ENCODE measurements at places on chromosomes 11 and 22. TPM values are rescaled to one million over a fixed set of nuclear protein-coding genes. Genes with fewer than 3 reads are reported as not detected.

Gene PTPN5
- 0.83 TPM for total RNA-seq

Gene RASGRP2
- 27.2 TPM for total RNA-seq

Gene SUSD2
- total RNA-seq: 3.0 TPM

Gene GAL3ST1
- 2.1 TPM for total RNA-seq

Gene SLC5A12
- not detected for total RNA-seq

Gene CLDN5
- 38.3 TPM for total RNA-seq

Gene EIF4G2
- total RNA-seq: 512 TPM

Gene DDX6
- total RNA-seq: 137 TPM

Gene PATE4
- total RNA-seq: not detected

Gene IRAG1
- total RNA-seq: 153 TPM

Gene CAPN5
- total RNA-seq: 12.5 TPM

Gene DERL3
- total RNA-seq: not detected

Gene LDHAL6A
- total RNA-seq: not detected

Gene RBFOX2
- total RNA-seq: 143 TPM

Gene CRYBA4
- not detected for total RNA-seq

Gene CRACR2B
- total RNA-seq: 5.0 TPM

Gene OSM
- 12.8 TPM for total RNA-seq

Gene KCNJ11
- 0.41 TPM for total RNA-seq

Gene OR52E8
- not detected for total RNA-seq

Gene PGA5
- total RNA-seq: not detected

Gene GGTLC3
- total RNA-seq: not detected

Gene NEFH
- total RNA-seq: 1.8 TPM

Gene GAS2L1
- total RNA-seq: 22.1 TPM

Gene OR51D1
- not detected for total RNA-seq

Gene MRPL49
- 41.5 TPM for total RNA-seq

Gene BATF2
- total RNA-seq: 4.7 TPM

Gene PSMC3
- total RNA-seq: 169 TPM

Gene ACTN3
- not detected for total RNA-seq

Gene MYO18B
- total RNA-seq: under 0.01 TPM

Gene PARVG
- 8.9 TPM for total RNA-seq

Gene OR2AG2
- total RNA-seq: 0.28 TPM

Gene OR1S1
- not detected for total RNA-seq

Gene SMIM35
- total RNA-seq: not detected

Gene APOBEC3C
- total RNA-seq: 12.3 TPM

Gene TNNI2
- not detected for total RNA-seq

Gene MMP12
- 1.8 TPM for total RNA-seq

Gene CECR2
- total RNA-seq: 1.8 TPM
